ENCODE measurements at places on chromosomes 11 and 22.

DNA sequence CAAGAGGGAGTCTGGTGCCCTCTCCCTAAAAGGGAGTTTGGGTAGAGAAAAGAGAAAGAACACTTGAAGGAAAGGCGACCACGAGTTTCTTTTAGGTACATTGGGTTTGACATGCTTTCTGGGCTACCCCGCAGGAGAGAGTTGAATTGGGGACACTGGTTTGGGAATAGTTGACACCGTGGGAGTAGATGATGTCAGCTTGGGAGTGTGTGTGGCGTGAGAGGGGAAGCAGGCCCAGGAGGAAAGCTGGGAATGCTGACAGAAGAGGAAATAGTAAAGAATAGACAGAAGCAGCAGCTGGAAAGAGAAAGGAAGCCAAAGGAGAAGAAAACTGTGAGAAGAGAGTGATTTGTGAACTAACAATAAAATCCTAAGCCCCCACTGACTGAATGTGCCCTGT, 442.9 kb downstream of the DYNC2H1 start:
- DNase-seq, result no peak

DNA sequence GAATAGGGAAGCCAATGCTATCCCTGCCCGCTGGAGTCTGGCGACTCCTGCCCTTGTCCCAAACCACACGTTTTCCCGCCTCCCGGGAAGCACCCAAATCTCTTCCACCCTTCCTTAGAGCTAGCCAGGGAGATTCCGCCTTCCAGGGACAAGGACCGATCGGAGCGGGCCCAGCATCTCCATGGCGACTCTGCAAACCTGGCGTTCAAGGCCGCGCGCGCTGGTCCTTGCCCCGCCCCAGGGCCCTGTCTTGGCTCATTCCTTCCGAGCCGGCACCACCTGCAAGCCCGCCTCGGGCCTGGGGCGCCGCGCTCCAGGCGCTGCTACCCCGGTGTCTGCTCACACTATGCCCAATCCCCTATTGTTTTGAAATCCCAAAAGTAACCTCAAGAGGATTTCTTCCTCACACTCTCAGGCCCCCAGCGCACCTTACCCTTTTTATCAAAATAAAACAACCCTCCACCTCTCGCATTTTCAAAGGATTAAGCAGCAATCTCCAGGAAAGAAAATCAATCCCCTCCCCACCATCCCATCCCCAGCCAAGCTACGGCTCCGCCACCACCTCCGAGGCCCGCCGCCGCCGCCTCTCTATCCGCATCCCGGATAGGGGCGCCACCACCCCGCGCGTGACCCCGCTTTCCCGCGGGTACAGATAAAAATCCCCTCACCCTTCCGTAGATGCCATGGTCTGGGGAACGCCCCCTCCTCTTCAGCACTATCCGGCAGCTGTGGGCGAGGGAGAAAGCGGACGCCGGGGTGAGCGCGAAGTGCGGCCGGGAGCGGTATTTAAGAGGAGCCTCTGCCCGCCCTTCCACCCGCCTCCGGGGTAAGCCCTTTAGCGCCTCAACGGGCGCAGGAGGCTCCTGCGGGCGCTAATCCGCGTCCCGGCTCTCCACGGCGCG, 825 bp downstream of the SLC1A2 start:
- DNase-seq, result peak; percentile 40

- no peak for DNase-seq
Measured at GRCh38 chr11:35938231-35938630, 5.6 kb upstream of the LDLRAD3 start.

DNA sequence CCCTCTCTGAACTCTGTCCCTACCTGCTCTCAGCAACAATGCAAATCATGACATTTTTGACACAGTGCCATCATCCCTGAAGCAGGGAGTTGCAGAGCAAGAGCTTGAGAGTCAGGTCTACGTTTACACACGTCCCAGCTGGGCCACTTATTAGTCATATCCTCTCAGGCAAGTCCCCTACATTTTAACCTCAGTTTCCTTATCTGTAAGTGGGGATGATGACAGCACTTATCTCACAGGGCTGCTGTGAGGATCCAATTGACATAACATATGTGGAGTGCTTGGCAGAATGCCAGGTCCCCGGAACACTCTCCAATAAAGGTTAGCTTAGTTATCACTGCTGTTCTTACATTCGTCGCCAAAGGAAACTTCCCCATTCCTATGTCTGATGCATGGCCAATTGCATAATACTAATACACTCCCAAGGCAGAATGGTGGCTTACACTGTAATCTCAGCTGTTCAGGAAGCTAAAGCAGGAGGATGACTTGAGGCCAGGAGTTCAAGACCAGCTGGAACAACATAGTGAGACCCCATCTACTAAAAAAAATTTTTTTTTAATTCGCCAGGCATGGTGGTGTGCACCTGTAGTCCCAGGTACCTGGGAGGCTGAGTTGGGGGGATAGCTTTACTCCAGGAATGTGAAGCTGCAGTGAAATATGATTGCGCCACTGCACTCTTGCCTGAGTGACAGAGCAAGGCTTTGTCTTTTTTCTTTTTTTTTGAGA, 16.6 kb downstream of the ASCC2 start:
- DNase-seq, result peak; percentile 83

DNA sequence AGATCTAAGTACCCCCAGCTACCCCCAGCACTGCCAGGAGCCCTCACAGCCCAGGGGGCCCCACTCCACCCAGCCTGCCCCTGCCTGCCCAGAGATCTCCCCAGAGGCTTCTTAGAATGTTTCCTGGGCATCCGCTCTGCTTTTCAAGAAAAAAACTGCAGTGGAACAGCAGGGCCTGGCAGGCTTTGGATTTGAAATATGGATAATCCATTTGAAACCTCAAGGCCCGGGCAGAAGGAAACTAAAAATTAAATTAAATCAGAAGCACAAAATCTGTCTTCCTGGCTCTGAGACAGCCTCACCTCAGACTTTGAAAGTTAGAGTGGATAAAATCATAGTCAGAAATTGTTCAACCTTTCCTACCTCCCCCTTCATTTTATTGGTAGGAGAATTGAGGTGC, 273.6 kb downstream of the OPCML start:
- no peak for DNase-seq

GRCh38 chr11:34443136-34443535, 4.4 kb downstream of the CAT start:
- no peak for DNase-seq

- no peak for DNase-seq
Measured at GRCh38 chr11:35347173-35347878, 72.0 kb downstream of the SLC1A2 start.

- peak; percentile 13 for DNase-seq
Measured at GRCh38 chr11:73001615-73002014, 140.5 kb downstream of the FCHSD2 start.

GRCh38 chr22:50435291-50436014, 39.4 kb downstream of the SBF1 start:
- no peak for DNase-seq

DNA sequence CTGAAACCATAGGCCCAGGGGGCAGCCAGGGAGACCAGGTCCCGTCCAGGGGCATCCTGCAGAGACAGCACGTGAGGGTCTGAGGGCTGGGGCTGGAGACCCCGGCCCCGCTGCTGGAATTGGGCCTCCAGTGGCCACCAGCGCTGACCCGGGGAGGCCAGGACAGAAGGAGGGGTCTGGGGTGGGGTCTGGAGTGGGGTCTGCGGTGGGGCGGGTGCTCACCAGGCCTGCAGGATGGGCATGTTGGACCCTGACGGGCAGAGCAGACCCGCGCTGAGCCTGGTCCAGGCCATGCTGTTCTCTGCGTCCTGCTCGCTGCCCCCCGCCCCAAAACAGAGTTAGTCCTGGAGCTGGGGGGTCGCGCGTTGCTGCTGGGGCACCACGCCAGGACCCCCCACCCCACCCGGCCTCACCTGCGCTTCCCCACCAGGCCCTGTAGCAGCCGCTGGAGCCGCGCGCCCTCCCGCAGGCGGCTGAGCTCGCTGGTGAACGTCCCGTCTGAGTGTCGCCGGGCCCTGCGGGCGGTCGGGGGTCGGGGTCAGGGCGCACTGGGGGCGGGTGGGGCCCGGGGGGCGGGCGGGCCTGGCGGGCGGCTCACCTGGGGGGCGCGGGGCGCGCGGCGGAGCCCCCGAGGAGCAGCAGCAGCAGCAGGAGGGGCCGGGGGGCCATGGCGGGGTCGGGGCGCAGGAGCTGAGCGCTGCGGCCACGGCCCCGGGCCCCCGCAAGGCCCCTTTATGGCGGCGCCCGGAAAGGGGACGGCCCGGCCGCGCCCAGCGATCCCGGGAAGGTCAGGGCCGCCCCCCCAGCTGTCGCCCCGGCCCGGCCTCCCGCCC, at the start of gene SCT:
TSS of gene SCT (minus strand) at position 707 of the 833 bp plus-strand sequence. CDS start at position 669, 38 bp downstream.
- DNase-seq, result no peak

- no peak for DNase-seq
Measured at GRCh38 chr22:26321469-26321913, 107.6 kb upstream of the ASPHD2 start.

GRCh38 chr11:45048313-45048841, 97.7 kb upstream of the TP53I11 start:
- no peak for DNase-seq

DNA sequence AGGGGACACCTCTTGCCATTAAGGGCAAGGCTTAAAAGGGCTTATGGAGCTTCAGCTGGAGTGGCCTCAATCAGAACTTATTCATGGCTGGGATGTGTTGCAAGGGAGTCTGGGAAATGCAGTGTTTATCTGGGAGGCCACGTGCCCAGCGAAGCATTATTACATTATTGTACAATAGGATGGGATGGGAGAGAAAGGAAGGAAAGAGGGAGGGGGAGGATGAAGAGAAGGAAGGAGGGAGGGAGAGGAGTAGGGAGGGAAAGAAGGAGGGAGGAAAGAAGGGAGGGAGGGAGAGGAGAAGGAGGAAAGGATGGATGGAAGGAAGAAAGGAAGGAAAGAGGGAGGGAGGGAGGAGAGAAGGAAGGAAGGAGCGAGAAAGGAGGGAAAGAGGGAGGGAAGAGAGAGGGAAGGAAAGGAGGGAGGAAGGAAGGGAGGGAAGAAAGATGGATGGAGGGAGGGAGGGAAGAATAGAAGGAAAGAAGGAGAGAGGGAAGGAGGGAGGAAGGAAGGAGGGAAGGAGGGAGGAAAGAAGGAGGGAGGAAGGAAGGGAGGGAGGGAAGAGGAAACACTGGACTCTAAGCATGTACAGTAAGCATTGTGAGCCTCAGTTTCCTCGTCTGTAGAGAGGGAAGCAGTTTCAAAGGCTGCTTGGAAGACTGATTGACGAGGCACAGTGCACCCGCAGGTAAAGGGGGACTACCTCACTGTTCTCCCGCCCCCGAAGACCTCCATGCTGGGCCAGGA, 62.2 kb downstream of the MYEOV start:
- no peak for DNase-seq

DNA sequence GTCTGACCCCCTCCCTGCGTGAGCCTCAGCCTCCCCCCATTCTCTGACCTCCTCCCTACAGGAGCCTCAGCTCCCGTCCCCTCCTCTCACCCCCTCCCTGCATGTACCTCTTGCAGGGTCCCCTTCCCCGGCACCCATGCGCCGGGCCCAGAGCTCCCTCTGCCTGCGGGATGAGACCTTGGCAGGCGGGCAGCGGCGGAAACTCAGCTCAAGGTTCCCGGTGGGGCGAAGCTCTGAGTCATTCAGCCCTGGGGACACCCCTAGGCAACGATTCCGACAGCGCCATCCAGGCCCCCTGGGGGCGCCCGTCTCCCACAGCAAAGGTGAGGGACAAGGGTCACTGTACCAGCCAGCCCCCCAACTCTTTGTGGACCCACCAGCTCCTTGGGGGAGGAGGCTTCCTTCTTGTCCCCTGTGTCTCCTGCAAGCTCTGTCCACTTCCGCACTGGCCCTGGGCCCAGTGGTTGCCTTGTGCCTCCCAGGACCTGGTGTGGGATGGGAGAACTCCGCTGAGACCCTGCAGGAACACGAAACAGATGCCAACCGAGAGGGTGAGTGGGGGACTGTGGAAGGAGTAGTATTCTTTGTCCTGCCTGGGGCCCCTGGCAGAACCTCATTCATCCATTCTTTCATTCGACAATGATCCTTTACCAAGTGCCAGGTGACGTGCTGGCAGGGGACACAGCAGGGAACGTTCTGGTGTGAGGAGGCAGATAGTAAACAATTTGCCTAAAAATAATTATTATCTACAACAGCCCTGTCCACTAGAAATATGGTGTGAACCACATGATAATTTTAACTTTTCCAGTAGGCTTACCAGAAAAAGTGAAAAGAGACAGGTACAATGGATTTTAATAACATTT, 3.7 kb upstream of the RPS6KA4 start:
- peak; percentile 72 for DNase-seq

GRCh38 chr11:69411257-69411924, 70.1 kb upstream of the LINC01488 start:
- no peak for DNase-seq

DNA sequence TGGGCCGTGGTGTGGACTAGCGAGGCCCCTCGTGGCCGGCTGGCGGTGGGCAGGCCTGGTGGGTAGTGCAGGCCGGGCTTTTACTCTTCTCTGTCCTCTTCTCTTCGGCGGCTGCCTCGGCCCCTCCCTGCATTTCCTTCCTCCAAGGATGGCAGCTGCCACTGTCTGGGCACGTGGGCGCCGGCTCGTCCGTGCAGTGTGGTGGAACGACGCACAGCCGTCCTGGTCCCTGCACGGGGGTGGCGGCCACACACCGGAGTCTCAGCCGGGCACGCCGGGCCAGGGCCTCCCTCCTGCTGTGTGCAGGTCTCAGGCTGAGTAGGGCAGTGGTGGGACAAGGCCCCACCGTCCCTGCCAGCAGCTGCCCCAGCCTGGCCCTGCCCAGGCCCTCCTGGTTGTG, 37.7 kb downstream of the MOB2 start:
- no peak for DNase-seq

GRCh38 chr22:44026630-44027511, 2.8 kb downstream of the PARVB start:
- peak; percentile 71 for DNase-seq

- no peak for DNase-seq
Measured at GRCh38 chr11:76515494-76515893, 70.7 kb downstream of the EMSY start.

DNA sequence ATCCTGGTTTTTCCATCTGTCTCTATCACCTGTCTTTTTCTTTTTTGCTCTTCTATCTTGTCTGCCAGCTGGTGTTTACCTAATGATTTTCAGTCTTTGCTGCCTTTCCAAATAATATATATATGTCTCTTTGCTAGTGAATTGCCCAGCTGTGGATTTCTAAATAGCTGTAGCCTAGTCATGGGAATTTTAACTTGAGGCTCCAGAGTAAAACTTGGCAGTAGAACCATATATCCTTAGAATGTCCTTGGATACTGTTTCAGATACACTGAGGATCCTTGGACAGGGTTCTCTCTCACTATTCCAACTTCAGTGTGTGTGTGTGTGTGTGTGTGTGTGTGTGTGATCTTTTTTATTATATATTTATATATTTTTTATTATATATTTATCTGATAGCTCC, 2285.3 kb downstream of the LRRC4C start:
- DNase-seq, result peak; percentile 59

DNA sequence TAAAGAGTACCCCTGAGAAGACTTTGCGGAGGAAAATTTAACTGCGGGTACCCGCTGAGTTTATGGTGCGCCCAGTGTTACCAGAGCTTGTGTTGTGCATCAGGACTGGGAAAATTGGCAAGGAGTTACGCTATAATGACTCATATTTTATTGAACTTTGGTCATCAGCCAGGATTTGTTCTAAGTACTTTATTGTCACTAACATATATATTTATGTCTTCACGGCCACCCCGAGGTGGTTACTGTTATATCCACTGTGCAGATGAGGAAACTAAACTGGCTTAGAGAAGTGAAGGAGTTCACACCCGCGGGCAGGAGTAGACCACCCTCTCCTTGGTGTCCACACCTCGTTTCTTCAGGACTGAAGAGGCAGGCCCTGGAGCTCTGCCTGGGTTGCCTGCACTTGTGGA, 667 bp downstream of the ACCS start:
- no peak for DNase-seq

Data from lung (tissue), 17 donors.